ENCODE measurements at places on chromosomes 4 and X.

DNA sequence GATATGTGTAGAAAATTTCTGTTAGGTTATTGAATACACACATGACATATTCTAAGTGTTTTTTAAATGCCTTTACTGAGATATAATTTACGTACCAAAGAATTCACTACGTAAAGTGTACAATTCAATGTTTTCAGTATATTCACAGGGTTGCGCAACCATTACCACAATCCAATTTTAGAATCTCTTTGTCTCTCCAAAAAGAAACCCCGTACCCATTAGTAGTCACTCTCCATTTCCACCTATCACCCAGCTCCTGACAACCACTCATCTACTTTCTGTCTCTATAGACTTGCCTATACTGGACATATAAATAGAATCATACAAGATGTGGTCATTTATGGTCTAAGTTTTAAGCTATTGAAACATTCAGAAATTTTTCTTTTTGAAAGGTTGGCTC lies 53.0 kb upstream of the FBXW7 start:
- DNase-seq, result no peak

DNA sequence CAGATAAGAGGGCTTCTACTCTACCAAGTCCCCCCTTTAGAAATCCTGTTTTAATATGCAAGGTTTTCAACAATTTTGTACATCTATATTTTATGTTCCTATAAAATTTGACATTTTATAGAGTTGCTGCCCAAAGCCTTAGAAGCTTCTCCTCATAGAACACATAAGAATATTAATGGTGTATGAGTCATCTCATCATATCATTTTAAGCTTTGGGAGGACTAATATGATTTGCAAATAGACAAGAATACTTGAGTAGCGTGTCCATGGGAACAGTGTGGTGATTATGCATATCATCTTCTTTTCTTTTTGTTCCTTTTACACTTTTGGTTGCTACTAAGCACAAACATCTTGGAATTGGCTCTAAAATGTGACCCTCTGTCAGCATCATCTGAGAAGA lies 56.7 kb upstream of the HUWE1 start:
- no peak for DNase-seq

DNA sequence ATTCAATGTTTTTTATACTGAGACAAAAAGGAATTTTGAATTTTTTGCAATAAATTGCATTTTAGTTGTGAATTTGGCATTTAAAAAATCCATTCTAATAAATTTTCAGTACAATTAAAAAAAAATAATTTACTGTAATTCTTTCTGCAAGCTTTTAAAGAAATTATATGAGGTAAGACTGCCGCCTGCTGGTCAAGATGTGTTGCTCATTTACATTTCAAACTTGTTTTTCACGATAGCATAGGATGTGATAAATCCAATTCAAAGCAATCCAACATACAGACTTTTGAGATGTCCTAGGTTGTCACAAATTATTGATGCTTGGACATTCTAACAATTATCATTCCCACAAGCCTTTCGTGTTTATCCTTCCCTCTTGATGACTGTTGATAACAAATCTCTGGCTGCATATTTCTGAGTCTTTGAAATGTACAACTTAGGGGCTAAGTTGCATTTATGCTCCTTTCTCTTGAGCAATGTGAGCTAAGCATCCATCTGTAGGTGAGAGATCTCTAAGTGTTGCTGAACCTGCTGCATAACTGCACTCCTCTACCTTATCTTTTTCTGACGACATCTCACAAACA lies 21.7 kb upstream of the MFAP3L start:
- peak; percentile 36 for DNase-seq

GRCh38 chrX:22758807-22759481 lies 240.8 kb upstream of the DDX53 start:
- no peak for DNase-seq

DNA sequence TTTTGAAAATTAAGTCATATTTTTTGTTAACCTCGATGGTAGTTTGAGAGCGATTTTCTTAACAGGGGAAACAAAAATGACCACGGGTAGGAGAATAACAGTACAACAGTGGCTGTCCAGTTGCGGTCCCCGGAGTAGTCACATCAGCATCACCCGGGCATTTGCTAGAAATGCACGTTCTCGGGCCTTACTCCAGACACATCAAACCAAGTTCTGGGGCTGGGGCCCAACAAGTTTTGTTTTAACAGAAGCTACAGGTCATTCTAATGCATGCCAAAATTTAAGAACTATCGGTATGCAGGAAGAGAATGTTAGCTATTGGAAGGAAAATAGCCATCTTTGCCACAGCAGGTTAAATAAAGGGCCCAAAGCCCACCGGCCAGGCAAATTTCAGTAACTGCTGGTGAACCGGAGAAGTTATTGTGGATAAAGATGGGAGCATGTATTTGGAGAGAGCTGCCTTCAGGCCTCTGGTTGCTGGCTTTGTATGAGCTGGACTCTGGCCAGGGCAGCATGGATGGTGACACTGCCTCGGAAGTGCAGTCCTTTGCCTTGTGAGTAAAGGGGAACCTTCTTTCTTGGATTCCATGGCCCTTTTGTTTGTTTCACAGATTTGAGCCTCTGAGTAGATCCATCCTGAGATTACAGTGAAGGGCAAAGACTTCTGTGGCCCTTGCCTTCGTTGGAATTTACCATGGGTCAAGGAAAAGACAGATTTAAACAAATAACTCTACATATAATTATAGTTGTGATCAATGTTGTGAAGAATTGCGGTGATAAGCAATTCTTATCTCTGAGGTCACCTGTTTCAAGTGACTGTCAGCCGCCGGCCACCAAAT lies 62.1 kb downstream of the TBC1D14 start:
- no peak for DNase-seq

DNA sequence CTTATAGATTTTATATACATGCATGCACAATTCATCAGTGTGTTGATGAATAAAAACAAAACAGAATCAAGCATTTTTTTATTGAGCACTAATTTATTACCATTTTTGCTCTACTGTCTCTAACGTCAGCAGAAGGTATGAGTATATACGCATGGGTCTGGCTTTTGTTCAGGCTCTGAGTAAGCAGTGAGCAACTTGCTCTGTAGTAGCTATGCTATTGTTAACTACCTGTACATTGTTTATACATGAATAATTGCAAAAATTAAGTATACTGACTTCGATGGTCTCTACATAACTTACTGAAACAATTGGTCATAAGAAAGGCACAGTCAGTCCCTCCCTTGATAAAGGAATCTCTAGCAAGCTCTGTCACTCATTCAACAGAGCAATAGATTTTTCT lies 122.9 kb downstream of the RS1 start:
- no peak for DNase-seq

GRCh38 chr4:55122235-55122634 lies 3.2 kb downstream of the KDR start:
- no peak for DNase-seq

- DNase-seq, result peak; percentile 83
These were observed 246.2 kb downstream of the SCFD2 start for GRCh38 chr4:53119680-53120079.

- DNase-seq, result peak; percentile 5
These were observed 109.9 kb upstream of the FAM47C start for GRCh38 chrX:36898301-36898700.

- DNase-seq, result no peak
These were observed 756.1 kb downstream of the SH3BGRL start for GRCh38 chrX:81957900-81958545.

DNA sequence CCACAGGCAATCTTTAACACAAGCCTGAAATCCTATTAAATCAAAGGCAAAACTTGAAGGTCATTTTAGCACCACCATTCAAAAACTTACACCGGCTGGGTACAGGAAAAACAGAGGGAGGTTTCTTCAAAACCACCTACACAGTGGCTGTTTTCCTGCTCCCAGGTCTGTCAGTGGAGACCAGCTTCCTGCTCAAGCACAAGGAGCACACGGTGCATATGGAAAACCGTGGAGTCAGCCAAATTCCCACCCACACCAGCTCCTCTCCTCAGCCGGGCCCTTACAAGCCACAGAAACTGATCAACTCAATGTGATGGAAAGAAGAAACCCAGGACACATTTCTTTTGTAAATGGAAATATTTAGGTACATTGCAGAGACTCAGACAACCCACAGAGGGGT lies 14.3 kb upstream of the FAM241A start:
- DNase-seq, result peak; percentile 17

DNA sequence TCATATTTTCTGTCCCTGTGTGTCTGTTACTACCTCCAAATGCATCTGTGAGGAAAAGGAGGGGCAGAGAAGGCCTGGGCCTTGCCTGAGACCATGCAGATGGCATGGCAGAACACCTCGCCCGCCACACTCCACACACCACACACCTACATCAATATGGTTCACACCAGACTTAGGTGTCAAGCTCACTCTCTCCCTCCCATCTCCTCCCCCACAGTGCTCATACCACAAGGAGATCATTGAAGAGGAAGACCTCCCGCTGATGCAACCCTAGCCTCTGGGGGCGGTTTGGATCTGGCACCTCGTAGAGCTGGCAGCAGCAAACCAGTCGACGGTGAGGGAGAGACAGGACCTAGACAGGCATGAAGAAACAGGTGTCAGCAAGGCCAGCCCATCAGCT lies 16.6 kb upstream of the KDM5C start:
- no peak for DNase-seq

GRCh38 chr4:138870737-138871554 lies 144.6 kb upstream of the NOCT start:
- DNase-seq, result peak; percentile 73

DNA sequence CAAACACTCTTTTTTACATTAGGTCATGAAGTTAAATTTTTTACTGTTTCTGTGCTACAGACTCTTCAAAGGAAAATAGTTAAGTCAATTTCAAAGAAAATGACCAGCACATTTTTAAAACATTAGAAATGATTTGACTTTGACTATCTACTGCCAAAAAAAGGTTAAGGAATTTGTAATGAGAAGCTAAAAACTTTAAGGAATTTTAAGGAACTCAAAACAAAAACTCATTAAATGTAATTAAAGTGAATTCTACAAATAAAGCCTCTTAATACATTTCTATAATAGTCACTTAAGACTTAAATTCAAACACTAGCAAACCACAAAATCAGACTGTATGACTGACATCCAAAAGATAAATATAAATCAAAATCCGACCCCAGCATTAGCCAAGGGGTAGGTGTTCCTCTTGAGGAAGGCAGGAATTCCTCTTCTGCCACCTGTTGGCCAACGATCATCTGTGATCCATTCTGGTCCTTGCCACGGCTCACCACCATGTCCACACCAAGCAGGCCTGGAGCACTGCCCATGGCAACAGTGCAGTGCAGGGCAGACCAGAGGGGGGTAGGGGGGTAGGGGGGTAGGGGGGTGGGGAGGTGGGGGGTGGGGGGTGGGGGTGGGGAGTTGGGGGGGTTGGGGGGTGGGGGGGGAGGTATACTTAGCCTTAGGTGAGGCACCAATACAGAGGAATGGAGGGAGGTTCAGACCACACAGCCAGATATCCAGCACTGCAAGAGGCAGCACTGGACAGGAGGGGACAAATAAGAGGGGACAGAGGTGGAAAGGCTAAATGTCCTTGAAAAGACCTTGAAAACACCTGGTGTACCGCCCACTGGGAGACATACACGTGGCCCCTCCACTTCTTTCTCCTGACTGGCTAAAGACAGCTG lies 287.4 kb downstream of the CHIC1 start:
- DNase-seq, result peak; percentile 23

DNA sequence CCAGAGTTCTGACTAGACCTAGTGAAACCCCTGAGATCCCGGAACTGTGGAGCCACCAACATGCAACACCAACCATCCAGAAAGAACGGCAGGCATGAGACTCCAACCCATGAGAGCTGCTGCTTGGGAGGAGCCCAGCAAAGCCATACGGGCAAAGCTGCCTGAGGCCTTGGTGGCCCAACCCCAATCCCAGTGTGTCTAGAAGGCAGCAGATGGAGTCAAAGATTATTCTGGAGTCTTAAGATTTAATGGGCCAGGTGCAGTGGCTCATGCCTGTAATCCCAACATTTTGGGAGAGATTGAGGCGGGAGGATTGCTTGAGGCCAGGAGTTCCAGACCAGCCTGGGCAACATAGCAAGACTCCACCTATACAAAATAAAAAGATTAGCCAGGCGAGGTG lies 49.2 kb upstream of the PDK3 start:
- no peak for DNase-seq

DNA sequence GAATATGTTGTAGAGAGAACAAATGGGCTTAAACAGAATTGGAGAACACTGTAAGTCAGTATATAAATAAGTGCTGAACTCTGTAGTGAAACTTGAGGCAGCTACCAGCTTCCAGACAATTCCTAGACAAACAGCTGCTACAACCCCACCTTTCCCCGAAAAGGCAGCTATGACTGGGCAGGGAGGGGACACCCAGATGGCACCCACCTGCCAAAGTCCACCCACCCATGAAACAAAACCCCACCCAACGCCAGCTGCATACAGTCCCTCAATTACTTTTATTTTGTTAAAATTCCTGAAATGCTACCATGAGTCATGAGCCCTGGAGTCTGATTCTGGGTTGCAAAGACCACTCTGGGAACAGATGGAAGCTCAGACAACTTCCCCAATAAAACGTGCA lies 24.4 kb downstream of the RELL1 start:
- DNase-seq, result peak; percentile 57

GRCh38 chr4:114265342-114265741 lies 285.9 kb upstream of the ARSJ start:
- no peak for DNase-seq

- DNase-seq, result no peak
These were observed 65.5 kb downstream of the F9 start for GRCh38 chrX:139596068-139596467.

DNA sequence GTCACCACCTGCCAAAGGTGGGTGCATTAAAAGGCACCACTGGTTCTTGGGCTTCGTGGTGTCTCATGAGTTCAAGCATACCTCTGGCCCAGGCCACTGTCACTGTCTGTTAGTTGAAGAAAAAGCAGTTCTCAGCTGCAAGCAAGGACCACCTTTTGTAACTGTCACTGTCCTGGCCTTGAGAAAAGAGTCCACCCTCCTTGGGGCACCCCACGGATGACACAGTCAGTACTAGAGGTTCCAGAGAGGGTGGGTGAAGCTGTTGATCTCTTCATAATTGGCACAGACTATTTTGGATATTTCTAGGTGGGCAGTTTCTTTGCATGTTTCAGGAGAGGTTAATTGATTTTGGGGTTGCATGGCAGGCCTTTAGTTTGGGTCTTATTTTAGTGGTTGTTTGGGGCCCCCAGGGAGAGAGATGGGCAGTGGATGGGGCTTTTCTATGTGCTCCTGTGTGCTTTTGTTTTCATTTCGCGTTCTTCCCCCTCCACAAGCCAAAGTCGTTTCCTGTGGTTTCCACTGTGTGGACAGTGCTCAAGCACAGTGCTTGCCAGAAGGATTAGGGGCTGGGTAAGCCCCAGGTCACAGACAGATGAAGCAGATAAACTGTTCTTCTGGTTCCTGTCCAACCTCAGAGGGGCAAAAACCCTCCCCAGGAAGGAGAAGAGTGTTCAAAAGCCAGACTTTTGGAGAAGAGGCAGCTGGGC lies 156.2 kb upstream of the PPP1R2C start:
- DNase-seq, result no peak

- no peak for DNase-seq
These were observed 17.8 kb upstream of the CXCL3 start for GRCh38 chr4:74056114-74056857.

GRCh38 chr4:137960371-137961050 lies 281.6 kb downstream of the SLC7A11 start:
- DNase-seq, result peak; percentile 27

- DNase-seq, result no peak
These were observed 56.7 kb downstream of the PPP3CA start for GRCh38 chr4:101290654-101291053.
